Neural crest cell (in vitro differentiated cells): ENCODE measurements at places on chromosomes 12 and 14. TPM values are rescaled to one million over a fixed set of nuclear protein-coding genes. Genes with fewer than 3 reads are reported as not detected.
A peak's percentile ranks its signal among the peaks of the same experiment; 100 is the strongest.

Gene KRT3
- total RNA-seq = not detected in 2 replicates

Gene SHMT2
- 225 and 230 TPM in 2 replicates for total RNA-seq

Gene GXYLT1
- total RNA-seq = 17.8 and 18.4 TPM in 2 replicates

Gene SMARCC2
- total RNA-seq = 164 and 172 TPM in 2 replicates

Gene KCNH3
- total RNA-seq = 0.16 and 0.34 TPM in 2 replicates

Gene OAS1
- total RNA-seq = not detected in 2 replicates

Gene GLIPR1L2
- 0.40 and 0.98 TPM in 2 replicates for total RNA-seq

Gene PIWIL1
- total RNA-seq = not detected in 2 replicates

Gene NXPH4
- 0.71 and 0.91 TPM in 2 replicates for total RNA-seq

Gene MGP
- total RNA-seq = not detected in 2 replicates

DNA sequence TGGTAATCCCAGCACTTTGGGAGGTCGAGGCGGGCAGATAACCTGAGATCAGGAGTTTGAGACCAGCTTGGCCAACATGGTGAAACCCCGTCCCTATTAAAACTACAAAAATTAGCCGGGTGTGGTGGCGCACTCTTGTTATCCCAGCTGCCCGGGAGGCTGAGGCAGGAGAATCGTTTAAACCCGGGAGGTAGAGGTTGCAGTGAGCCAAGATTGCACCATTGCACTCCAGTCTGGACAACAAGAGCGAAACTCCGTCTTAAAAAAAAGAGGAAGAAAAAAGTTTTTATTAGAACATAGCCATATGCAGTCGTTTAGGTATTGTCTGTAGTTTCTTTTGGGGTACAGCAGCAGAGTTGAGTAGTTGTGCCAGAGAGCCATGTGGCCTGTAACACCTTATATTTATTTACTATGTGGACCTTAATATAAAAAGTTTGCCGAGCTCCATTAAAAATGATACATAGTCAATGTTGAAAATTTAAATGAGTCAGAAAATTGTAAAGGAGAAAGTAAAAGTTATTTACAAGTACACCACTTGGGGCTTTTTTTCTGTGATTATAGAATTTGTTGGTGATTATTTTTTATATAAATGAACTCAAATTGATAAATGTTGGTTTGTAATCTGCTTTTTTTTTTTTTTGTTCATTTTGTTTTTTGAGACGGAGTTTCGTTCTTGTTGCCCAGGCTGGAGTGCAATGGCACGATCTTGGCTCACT lies 2.2 kb downstream of the ADIPOR2 start:
- no peak for DNase-seq

- no peak for DNase-seq
Observed at GRCh38 chr14:45242706-45243105, 10.3 kb downstream of the MIS18BP1 start.

DNA sequence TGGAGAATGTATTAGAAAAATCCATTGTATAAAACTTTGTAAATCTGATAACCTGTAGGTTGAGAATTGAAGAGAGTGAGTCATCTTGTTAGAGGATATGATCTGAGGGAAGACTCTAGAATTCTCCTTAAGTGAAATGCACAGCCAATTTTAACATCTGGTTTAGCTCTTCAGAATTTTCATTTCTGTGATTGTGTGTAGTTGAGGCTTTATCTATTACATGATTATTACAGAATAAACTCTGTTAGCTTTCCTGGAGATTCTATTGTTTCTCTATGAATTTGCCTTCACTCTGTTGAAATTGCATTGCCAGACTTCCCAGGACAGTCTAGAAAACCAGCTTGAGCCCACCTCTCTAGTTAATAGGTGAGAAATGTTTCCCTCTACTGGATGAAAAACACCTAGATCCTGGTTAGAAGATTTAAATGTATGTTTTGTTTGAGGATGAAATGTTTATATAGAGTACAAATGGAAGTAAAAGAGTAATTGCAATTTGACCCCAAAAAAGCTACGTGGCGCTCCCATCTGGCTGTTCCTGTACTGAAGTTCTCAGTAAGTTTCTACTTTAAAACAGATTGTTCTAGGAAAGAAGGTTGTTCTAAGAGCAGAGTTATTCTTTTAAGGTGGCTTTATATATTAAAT lies 2.9 kb downstream of the NUDT4 start:
- DNase-seq = no peak

DNA sequence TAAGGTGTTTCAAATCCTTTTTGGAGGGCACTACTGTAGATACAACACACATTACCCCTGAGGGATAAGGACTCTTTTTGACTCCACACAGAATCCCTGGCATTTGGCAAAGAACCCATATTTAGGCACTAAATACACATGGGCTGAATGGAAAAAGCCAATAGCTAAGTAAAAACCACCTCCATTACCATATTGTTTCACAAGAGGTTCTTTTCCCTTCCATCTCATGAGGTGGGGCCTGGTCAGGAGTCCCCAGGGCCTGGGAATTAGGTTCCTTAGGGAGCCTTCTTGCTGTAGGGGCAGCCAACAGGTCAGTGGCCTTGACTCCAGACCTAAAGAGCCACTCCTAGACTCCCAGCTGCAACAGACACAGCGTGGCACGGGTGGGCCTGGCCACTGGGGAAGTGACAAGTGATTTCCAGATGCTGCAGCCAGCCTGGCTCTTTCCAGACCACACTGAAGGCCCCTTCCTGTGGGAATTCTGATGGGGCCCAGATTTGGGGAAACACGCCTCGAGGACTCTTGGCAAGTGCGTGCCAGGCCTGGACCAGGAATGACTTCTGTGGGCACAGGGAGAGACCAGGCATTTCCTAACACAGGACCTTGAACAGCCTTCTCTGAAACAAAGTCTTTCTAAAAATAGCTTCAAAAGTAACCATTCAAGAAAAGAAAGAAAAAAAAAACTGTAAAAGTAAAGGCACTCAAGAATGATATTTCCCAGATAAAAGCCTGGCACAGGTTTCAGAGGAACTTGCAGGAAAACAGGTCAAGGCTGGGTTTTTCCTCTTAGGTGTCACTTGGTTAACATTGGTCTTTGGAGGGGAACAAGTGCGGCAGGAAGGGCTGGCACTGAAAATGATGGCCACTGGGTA lies 18.1 kb downstream of the SSH1 start:
- DNase-seq = no peak

DNA sequence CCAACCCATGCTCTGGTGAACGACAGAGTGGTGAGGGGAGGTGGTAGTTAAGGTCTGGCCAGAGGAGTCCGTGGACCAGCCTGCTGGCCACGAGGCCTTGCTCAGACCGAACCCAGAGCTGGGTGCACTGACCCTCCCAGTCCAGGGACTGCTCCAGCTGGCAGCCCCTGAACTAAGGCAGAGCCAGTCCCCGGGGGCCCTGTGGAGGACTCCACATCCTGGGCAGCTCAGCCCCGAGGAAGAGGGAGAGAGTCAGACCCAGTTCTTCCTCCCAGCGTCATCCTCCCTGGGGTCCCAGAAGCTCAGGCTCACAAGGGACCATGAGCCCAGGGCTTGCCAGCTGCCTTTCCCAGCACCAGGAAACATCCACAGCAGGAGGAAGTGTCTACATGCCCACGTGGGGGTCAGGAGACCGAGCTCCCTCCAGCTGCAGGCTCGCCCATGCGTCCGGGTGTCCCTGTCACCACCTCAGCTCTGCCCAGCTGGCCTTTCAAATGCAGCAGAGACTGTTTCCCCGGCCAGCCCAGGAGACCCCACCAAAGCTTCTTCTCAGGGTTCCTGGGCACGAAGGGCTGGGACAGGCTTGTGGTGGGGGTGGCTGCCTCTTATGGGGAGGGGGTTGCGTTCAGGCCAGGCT lies 194.4 kb downstream of the KIF26A start:
- no peak for DNase-seq

DNA sequence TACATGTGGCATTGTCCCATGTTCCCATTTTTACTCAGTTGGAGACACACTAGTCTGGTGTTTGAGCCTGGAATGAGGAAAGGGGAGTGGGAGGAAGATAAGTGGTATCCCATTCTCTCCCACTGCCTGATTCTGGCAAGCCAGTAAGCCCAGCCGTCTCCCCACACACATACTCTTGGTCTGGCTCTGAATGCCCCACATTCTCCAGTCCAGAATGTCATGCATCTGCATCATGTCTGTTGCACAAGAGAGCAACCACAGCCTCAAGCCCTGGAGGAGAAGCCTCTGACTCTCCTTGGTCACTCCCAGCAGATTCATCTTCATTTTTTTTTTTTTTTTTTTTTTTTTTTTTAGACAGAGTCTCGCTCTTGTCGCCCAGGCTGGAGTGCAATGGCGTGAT lies 48.0 kb downstream of the DRAM1 start:
- no peak for DNase-seq

DNA sequence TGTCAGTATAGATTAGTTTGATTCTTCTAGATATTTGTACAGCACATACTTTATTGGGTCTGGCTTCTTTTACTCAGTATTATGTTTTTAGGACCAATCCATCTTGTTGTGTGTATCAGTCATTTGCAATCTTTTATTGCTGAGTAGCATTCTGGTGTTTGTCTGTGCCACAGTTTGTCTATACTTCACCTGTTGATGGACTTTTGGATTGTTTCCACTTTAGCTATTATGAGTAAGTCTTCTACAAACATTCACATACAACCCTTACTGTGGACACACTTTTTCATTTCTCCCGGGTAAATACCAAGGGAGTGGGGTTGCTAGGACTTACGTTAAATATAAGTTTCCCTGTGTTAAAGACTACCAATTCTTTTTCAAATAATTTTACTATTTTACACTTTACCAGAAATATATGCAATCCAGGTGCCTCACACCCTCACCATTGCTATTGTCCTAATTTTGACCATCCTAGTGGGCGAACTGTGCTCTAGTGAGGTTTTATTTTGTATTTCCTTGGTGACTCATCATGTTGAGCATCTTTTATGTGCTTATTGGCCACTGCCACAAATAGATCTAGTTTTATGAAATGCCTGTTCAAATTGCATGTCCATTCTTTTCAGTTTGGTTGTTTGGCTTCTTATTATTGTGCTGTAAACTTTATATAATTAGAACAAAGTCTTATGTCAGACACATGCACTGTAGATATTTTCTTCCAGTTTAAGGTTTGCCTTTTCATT lies 304.7 kb upstream of the TMTC1 start:
- no peak for DNase-seq

- DNase-seq = no peak
Observed at GRCh38 chr14:20386276-20386855, 26.9 kb downstream of the TEP1 start.

GRCh38 chr14:105066240-105067071 lies 1.2 kb upstream of the GPR132 start:
- no peak for DNase-seq

DNA sequence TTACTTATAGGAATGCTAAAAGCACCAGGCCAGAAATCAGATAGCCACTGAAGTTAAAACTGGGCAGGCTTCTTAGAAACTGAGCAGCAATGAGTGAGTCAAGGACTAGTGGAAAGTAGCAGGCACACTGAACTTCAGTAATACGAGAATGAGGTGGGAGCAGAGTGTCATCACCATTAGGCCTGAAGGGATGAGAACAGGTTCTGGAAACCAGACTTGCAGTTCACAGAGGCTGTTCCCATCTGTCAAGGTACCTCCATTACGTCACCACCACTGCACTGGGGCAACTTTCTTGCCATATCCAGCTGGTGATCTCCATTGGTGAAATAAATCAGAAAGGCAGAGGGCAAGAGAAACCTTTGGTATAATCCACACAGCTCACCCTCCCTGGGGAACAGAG lies 15.6 kb downstream of the ZNF10 start:
- DNase-seq = no peak

- no peak for DNase-seq
Observed at GRCh38 chr12:66708704-66709456, 30.0 kb upstream of the GRIP1 start.

DNA sequence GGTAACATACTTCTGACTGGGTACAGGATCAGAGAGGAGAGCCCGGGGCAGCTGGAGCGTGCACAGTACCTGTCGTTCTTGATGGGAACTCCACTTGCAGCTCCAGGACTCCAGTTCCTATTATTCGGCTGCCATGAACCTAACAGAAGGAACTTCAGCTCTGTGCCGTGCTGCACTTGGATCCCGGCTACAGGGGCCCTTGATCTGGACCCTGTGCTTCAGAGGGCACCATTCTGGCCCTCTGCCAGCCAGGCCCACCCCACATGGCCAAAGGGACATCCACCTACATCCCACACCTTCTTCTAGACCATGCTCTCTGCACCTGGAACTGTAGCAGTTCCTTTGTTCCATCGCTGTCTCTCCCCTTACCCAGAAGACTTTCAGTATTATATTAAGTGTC lies 58.2 kb downstream of the PAX9 start:
- DNase-seq = no peak

- DNase-seq = peak; percentile 71
Observed at GRCh38 chr12:54378796-54379397, 5.6 kb downstream of the ZNF385A start.

DNA sequence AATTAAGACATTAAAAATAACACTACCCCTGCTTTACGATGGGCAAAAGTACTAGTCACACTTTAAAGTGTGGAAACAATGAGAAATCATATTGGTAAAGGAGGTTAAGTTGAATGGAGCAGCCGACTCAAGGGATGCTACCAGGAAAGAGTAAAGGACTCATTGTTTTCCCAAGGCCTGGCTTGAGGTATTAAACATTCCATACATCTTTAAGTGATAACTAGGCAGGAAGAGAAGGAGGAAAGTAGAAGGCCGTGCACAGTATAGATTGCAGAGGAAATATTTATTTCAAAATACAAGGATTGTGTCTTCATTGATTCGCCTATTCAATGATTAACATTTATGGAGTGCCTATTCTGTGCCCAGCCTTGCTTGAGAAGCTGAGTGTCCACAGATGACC lies 20.6 kb upstream of the YARS2 start:
- DNase-seq = no peak

GRCh38 chr12:112239020-112239419 lies 113.7 kb downstream of the TRAFD1 start:
- no peak for DNase-seq

DNA sequence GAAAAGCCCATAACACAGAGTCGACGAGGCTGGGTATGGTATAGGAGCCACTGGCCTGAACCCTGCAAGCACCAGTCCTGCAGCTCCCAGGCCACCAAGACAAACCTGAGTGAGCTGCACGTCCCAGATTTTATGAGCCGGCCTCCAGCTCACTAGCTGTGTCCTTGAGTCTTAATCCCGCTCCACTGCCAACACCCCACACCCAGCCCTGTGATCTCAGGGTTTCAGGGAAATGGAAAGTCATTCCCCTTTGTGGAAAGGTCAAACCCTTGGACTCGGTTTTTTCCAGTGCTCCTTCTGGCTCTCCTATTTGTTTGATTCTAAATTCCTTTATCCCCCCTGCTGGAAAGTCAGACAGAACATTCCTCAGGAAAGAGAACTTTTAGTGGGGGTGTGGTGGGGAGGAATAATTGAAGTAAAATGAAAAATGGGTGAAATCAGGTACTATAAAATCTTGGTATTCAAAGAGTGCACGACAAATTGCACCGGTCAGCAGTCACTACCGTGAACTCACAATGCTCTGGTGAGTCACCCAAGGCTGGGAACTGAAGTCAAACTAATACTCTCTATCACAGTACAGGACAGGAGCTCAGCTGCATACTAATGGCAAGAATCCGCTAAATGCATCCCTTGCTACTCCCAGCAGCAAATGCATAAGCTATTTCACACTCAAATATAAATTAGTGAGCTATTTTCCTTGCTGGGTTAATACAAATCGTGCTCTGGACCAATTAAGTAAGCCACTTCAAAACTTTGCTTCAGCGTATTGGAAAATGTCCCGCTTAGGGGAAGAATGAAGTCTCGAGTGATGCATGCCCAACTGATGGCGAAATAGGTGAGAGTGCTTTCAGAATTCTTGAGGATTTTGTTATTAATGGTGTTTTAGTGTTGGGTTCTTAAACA lies 9.0 kb downstream of the PITPNM2 start:
- no peak for DNase-seq
